ENCODE measurements at places on chromosomes 1 and 21.

DNA sequence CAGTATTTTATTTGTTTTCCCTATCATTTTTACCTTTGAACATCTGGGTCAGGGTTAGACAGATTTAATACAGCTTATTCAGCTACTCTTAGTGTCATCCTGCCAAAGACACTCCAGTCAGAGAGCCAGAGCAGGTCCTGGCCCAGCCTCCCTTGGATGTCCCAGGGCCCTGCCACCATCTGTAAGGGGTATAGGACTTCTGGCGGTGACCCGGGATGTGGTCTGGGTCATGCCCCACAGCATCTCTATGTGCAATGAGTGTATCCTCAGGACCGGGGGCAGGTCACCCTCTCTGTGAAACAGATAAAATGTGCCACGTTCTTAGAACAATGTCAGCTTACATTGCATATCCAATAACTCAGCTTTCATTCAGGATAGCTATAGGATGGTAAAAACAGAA lies 37.8 kb upstream of the PRSS38 start:
- no peak for DNase-seq

- DNase-seq: peak; percentile 19
Observed at GRCh38 chr1:228900099-228900885, 165.0 kb downstream of the RHOU start.

GRCh38 chr1:15727866-15728534 lies 8.1 kb upstream of the SLC25A34 start:
- DNase-seq: no peak

DNA sequence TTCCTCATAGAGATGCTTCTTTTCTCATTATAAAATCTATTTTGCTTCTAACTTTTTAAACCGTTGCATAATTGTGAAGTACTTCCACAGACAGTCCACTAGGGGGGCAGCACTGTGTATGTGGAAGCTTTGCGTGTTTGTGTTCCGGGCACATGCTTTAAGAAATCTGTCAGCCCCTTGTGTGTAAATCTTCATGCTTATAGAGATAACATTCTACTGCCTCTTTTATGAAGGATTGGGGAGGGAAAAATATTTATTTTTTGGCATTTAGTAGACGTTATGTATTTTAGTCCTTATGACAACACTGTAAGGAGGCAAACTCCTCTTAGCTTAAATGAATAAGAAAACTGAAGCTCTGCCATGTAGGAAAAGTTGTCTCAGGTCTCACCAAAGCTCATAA lies 157.3 kb upstream of the PTGFR start:
- DNase-seq: no peak

GRCh38 chr1:67439277-67440029 lies 9.3 kb upstream of the SERBP1 start:
- DNase-seq: no peak

DNA sequence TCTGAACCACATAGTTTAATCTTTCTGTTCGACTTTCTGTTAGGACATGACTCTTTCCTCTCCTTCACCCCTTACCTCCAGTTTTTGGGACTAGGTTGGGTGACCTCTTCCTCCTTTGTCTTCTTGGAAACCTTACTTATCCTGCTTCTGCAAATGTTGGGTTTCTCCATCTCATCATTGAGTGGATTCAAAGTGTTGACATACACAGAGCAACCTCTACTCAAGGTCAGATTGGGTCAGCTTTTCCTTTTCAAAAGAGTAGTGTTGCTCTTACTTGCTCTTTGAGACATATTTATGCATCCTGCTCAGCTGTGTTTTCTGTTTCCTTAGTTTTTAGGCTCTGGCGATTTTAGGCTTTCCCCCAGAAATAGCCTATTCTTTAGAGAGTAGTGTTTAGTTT lies 3.7 kb downstream of the CAMTA1 start:
- no peak for DNase-seq

GRCh38 chr1:29864431-29865022 lies 628.2 kb downstream of the PTPRU start:
- DNase-seq: no peak

DNA sequence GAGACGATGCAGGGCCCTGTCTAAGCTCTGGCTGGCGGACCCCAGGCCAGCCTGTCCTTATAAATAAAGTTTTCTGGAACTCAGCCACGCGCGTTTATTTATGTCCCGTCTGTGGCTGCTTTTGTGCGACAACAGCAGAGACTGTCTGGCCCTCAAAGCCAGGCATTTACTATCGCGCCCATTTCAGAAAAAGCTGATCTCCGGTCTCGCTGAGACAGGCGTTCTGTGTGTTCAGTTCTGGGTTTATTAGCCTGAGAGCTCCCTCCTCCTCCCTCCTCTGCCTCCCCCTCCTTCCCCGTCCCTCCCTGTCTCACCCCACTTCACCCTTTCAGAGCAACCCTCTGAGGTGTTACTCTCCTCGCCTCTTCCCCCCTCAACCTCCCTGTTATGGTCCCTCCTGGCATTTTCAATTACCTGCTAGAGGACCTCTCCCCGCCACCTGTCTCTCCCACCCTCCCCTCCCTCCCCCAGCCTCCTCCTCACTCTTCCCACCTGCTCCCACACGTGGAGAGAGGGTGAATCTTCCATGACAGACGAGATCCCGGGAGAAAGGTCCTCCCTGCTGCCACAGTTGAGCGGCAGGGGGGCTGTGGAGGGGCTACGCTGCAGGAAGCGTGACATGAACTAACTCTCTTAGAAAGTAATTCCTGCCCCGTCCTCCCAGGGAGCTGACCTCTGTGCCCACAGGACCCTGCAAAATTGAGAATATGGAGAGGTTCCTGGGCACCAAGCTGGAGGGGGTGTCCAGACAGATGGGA lies 59.9 kb downstream of the SPSB1 start:
- no peak for DNase-seq

GRCh38 chr1:3778590-3779264 lies 6.2 kb downstream of the SMIM1 start:
- DNase-seq: no peak

DNA sequence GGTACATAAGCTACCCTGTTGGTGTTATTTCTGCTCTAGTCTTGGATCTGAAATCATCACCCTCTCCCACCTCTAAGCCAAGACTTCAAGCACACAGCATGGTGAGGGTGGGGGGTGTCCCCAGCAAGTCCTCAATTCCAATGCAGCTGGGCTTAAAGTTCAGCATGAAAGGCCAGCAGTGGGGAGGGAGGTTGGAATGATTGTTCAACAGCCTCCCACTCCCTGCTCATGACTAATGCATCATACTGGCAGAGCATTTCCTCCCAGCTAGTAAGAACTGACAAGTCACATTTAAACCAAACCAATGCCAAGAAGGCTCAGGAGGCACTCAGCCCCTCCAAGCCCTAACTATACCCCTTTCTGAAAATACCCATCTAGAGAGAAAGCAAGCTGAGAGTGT lies 50.1 kb downstream of the TIAM1 start:
- DNase-seq: no peak

- no peak for DNase-seq
Observed at GRCh38 chr1:231970684-231971083, 344.1 kb downstream of the DISC1 start.

- DNase-seq: no peak
Observed at GRCh38 chr21:16037421-16037955, 307.7 kb downstream of the USP25 start.

GRCh38 chr1:156903328-156904091 lies 10.0 kb downstream of the PEAR1 start:
- DNase-seq: no peak

- DNase-seq: no peak
Observed at GRCh38 chr1:210822932-210823331, 311.0 kb downstream of the KCNH1 start.

GRCh38 chr1:67582625-67583461 lies 102.2 kb upstream of the GADD45A start:
- no peak for DNase-seq

Measured in hypothalamus (tissue), 51 donors.